ENCODE measurements at places on chromosomes 4 and X.

GRCh38 chrX:3415011-3415410 is 68.6 kb upstream of the MXRA5 start:
- no peak for DNase-seq

DNA sequence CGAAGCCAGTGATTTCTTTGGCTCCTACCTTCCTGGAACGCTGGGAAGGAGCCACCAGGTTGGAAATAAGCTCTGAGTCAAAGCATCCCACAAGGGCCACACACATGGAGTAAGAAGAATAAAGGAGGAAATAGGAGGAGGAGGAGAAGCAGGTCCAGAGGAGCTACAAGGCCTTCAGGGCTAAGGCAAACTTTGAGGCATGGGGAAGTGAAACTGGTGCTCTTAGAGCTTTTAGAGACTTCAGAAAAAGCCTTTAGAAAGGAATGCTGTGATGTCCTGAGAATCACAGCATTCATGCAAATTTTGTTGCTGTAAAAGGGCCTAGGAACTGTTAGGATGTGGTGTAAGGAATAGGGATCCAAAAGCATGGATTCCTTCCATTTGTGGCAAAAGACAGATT is 135.9 kb upstream of the ARHGEF9 start:
- DNase-seq = no peak

DNA sequence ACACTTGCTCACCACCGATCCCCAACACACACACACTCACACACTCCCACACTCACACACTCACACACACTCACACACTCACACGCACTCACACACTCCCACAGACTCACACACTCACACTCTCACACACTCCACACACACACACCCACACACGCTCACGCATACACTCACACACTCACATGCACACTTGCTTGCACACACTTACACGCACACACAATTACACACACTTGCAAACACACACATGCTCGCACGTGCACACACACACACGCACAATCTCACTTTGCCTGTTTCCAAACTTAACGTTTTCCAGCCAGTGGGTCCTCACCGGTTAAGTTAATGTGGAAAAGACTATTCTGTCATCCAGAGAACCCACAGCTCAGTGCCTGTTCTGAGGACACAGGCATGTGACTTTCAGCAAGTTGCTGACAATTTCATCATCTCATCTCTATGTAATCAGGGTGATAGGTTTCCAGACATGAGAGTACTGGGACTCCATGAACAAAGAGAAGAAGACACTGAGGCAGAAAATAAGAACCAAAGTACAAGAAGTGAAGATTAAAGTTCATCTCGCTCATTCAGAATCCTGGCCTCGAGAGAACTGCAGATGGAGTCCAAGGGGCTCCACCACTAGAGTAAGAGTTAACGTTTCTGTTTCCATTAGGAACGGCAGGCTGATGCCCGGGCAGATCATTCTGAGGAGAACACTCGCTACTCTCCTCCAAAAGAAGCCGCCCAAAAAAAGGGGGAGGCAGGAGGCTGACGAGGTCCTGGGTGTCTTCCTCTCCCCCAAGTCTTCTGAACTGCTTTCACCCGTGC is 153.2 kb upstream of the FRG1 start:
- DNase-seq = no peak

DNA sequence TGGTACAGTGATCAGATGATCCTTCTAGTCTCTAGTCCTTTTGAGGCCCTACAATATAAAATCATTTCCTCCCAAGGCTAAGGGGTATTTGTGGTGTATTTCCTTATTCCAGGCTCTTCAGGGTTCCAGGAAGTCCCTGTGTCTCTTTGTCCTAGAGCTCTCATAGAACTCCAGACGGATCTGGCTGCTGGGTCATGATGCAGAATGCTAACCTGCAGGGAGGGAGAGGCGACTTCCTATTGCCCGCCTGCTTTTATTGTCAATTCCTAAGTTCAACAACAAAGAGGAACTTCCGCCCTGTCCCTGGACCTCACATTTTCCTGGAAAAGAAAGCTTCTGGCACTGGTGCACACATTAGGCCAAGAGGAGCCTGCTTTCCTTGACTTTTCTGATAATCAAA is 45.9 kb upstream of the ZNF827 start:
- no peak for DNase-seq

DNA sequence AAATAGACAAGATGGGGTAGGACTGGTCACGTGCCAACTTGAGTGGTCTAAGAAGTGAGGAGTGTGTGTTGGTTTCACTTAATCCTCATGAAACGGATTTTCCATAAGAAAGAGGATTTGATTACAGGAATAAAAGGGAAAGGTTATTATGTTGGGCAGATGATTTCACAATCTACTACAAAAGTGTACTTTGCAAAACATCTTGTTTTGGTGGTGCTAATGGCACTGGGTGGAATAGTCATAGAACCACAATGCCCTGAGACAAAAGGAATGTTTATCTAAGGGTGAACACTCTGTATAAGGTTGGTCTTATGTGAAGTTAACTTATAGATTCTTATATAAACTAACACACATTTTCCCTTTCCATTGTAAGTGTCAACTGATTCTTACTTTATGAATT is 45.6 kb downstream of the GLUD2 start:
- DNase-seq = no peak

DNA sequence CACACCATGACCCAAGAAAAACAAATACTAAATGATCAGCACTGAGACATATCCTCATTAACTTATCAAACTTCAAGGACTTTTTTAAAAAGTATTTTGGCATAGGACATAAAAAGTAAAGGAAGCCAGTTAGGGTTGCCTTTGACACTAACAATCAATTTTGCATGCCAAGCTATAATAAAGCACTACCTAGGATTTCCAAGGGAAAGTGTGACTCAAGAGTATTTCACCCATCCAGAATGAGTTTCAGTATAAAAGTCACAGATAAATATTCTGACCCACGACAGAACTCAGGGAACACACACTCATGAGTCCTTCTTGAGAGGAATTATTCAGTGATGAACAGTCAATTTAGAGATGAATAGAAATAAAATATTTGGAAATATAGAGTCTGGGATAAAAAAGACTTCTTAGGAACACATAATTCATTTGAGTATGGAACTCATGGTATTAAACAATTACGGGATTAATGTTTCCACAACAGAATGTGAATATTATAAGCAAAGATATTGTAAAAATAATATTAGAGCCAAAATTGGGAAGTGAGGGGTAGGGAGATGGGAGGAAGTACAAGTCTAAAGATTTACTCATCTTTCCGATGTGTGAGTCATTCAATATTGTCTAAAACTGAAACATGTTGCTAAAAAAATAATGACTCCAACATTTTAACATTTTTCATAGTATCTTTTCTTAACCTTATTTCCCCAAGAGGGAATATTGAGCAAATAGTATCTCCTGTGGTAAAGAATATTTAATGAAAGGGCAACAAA is 143.5 kb upstream of the LNX1 start:
- no peak for DNase-seq

- DNase-seq = no peak
Observed at GRCh38 chrX:122565952-122566351, 618.1 kb upstream of the GRIA3 start.

- no peak for DNase-seq
Observed at GRCh38 chr4:41844327-41844726, 90.9 kb upstream of the TMEM33 start.

GRCh38 chr4:30867427-30867826 is 147.3 kb downstream of the PCDH7 start:
- no peak for DNase-seq

GRCh38 chr4:184885602-184886001 is 59.8 kb upstream of the ACSL1 start:
- no peak for DNase-seq

DNA sequence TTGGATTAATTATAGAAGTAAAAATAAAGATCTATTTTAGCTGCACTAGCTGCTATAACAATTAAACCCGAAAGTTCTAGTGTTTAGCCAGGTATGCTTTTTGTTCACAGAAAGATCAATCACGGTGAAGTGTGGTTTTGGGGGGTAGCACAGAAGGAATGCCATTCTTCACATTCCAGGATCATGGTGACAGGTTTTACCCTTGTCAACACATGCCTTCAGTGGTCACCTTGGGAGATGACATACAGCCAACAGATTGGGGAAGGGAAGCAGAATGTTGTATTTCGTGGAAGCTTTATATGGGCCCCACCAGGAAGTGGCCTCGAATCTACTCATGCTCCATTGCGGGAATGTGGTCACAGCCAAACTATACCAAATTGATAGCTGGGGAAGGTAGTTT is 753.6 kb downstream of the RAPGEF2 start:
- DNase-seq = no peak

DNA sequence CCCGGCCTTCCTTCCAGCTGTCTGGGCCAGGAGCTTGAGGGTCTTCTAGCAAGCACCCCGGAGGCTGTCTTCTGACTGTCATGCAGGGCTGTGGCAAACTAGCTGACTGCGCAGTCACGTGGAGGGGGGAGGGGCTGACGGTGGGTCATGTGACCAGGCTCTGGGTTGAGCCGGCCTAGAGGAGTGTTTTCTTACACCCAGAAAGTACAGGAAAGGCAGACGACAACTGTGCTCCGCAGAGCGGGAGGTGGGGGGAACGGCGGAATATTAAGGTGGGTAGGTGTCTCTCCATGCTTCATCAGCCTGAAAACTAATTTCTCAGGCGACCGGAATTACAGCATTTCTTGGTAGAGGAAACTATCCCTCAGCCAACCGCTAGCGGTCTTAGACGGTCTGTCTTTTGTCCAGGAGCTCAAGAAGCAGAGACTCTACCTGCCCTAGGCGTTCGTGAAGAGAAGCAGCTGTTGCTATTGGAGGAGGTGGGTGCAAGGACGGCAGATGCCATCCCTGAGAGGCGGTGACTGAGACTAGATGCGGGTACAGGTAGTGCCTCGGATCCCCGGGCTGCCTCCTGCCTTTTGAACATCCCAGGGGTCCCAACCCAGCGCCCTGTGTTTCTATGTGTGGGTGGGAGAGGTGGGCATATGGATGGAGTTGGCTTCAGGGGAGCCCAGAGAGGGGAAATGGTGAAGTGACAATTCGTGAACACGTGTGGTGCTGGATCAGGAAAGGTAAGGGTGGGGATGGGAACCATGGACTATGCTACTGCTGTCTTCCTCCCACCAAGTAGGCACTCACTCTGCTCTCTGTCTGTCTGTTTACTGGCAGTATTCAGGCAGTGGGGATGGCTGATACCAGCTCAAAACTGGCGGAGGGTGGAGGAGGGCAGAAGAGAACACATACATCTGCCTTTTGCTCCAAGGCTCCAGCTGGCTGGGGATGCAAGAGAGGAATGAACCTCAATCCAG is 8.8 kb downstream of the GPRASP1 start:
- DNase-seq = peak; percentile 55

- DNase-seq = no peak
Observed at GRCh38 chr4:70000711-70001110, 4.9 kb downstream of the STATH start.

- no peak for DNase-seq
Observed at GRCh38 chrX:8424912-8425311, 39.7 kb upstream of the VCX3B start.

DNA sequence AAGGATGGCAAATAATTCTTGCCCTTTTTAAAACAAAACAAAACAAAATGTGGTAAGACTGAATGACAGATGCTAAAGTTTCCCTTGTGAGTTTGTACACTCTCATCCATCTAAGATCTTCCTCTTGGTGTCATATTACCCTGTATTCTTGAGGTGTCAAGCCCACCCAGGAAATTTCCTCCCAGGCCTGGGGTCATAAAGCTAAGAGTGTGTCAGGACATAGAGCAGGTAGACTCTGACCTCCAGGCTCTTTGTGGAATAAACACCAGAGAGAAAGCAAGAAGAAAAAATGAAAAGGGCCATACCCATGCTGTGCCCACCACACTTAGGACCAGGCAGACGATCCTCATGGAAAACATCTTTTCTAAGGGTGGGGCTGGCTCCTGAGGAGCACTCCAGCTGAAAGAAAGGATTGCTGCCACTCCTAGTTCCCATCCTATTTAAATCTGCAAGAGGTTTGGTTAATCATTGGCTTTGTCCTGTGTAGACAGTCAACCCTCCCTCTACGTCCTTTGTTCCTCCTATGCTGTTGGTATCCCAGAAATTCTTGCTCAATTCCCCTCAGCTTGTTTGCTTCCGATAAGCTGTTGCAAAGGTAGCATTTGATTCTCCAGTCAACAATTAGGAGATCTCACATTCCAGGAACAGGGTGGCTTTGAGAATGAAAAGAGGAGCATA is at the start of gene FGA:
FGA (minus strand) TSS at position 414 of the 678 bp plus-strand sequence; CDS start at position 359, 55 bp downstream.
- no peak for DNase-seq

GRCh38 chrX:149522916-149523315 is 17.8 kb upstream of the IDS start:
- no peak for DNase-seq

DNA sequence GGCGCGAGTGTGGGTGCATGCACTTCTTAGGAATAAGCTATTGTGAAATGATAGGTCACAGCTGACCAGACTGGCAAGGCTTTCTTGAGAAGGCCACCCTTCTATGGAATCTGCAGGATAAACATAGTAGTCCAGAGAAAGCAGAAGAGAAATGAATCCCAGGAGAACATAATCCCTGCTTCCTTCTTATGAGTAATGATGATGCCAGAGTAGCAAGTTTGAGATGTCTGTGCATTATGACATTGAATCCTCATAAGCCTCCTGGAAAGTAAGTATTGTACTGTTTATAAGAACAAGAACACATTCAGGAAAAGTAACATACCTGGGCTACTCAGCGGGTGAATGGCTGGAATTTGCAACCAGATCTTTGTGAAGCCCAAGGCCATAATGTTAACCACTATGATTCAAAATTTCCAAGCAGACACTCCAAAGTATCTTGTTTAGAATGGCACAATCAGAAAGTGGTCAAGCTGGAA is 272.1 kb upstream of the HS3ST1 start:
- DNase-seq = no peak

DNA sequence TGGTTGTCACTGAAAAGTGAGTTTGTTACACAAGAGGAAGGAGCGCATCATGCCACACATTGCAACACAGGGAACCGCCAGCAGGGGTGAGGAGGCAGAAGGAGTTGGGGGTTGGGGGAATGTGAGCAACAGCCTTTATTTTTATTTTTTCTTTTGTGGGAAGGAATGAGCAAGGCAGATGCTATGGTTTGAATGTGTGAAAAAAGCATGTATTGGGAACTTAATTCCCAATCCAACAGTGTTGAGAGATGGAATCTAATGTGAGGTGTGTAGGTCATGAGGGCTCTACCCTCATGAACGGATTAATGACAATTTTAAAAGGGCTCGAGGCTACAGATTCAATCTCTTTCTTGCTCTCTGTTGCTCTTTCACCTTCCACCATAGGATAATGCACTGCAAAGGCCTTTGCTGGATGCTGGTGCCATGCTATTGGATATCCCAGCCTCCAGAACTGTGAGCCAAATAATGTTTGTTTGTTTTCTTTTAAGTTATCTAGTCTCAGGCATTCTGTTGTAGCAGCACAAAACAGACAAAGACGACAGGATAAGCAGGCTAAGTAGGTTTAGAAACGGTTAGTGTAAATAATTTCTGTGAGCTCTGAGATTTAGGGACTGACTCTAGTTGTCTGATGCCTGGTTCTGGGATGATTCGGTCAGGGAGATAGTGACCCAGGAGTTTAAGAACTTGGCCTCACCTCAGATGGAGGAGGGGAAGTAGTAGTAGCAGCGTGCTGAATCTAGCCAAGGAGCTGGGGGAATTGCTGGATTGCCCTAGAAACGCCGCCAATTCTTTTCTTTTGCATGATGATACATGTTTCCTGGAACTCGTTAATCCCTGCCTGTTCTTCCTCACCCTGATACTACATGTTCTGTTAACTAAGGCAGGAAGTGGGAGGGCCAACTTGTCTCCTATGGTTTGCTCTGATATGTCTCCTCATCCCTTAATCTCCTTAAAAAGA is 156.6 kb upstream of the CTSO start:
- DNase-seq = no peak

GRCh38 chr4:61553557-61554125 is 353.5 kb downstream of the ADGRL3 start:
- no peak for DNase-seq

Measured in cerebellum (tissue), 4 donors.